Right ventricle myocardium superior (tissue), 1 donor: ENCODE measurements at places on chromosomes 7 and 10.

GRCh38 chr10:78936412-78937342 is 132.1 kb upstream of the ZMIZ1 start:
- DNase-seq = no peak

- no peak for DNase-seq
Measured at GRCh38 chr7:117200786-117201458, 121.9 kb downstream of the WNT2 start.

GRCh38 chr7:71354716-71355115 is 222.8 kb downstream of the GALNT17 start:
- DNase-seq = no peak

GRCh38 chr10:101986624-101986971 is 69.4 kb downstream of the ARMH3 start:
- peak; percentile 69 for DNase-seq

DNA sequence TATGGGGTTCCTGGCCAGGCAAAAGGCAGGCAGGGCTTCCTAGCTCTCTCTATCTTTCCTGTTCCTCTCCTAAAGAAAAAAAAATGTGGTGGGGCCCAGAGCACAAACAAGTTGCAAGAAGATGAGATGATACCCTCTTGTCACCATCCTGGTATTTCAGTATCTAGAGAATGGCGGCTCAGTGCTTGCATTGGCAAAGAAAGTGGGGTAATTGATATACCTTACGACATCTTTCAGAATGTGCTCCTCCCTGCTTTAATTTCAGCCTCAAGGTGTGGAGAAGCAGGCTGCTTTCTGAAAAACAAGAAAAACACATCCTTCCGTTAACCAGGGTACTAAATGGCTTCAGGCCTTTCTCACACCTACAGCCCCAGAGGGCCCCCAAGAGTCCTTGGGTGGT is 34.5 kb upstream of the CUX1 start:
- DNase-seq = no peak

DNA sequence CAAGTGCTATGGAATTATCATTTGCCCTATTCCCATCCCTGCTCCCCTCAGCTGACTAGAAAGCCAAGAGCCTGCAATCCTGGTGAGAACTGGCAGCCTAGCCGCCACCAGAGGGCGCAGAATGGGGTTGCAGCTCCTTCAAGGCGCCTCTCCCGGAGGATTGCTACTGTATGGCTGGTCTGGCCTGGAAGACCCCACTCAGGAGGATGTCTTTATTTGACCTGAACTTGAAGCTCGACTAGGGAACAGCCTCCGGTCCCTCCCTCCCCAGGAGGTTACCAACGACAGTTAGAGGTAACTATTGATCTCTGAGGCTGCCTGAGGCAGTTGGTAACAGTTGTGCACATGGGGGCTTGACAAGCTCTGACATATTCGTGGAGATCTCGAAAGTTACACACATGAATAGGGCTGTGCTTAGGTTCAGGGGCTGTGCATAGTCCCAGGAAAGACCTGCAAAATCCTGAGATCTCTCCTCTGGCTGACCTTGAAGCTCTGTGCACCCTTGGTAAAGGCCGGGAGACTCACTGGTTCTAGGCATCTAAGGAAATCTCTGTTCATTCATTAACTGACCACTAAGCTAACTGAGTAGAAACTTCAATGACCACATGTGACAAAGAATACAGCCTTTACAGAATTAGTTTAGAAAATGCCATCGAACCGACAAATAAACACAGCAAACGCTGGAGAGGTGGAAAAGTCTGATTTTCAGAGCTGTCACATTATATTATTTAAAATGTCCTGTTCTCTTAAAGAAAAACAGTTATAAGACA is 65.7 kb downstream of the TSPAN12 start:
- peak; percentile 84 for DNase-seq

DNA sequence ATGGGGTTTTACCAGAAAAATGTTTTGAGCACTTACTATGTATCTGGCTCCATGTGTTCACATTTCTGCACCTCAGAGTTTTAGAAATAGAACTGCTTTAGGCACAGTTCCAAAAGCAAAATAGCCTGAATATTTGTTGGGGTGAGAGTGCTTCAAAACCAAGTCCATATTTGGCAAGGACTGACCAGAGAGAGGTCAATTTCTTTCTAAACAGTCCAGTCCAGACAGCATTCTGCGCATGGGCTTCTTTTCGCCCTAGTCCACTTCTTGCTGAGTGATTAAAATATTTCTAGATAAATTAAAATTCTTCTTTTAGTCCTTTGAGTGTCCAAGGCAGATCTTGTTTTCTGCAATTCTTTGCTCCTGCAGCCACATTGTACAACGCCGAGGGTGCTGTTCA is 427.0 kb downstream of the PHTF2 start:
- DNase-seq = no peak

- DNase-seq = no peak
Measured at GRCh38 chr7:20447021-20447650, 116.4 kb downstream of the ITGB8 start.

- DNase-seq = no peak
Measured at GRCh38 chr10:123870260-123870659, 21.3 kb downstream of the CPXM2 start.
